ENCODE measurements at places on chromosomes 13 and 19.

DNA sequence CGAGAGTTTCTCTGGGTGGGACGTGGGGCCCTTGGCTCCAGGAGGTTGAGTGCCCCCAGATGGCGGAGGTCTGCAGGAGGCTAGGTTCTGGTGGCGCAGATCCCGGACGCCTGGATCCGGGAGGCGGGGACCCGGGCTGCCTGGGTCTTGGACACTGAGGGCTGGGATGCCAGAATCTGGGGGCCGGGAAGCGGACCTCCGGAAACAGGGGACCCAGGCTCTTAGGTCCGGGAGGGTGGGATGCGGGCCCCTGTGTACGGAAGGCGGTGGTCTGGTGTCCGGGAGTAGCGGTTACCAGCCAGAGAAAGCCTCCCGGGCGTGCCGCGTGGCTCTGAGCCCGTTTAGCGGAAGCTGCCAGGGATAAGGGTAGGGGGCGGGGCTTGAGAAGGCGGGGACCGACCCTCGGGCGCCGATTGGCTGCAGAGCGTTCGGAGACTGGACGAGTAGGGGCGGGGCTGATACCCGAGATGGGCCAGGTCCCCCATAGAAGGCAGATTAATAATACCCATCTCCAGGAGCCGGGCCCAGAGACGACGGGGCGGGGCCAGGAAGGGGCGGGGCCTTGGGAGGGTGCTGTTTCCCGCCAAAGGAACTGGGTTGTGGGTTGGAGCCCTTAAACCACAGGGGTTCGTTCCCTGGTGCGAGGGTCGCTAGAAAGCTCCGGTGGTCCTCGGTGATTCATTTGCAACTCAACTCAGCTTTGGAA is at the start of gene SLC1A5:
Gene SLC1A5, minus strand, starts transcription at position 333 of the 706 bp plus-strand sequence. CDS start 629 bp downstream, outside the sequence.
- peak; percentile 76 for DNase-seq

GRCh38 chr13:99083981-99084380 is 106.1 kb upstream of the DOCK9 start:
- no peak for DNase-seq

DNA sequence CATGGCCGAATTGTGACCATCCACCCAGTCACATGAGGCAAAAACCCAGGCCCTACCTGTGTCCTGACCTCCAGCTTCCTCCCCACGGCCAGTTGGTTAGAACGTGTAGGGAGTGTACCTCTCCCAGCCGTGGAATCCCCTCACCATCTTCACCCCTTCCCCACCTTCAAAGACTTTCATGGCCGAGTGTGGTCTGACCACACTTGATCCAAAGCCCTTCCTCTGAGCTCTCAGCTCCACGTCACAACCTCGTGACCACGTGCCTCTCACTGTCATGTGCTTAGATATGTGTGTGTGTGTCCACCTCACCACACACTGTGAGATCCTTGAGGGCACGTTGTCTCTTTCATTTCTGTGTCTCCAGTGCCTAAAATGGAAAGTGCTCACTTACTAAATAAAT is 48.6 kb upstream of the UBE2L5 start:
- no peak for DNase-seq

DNA sequence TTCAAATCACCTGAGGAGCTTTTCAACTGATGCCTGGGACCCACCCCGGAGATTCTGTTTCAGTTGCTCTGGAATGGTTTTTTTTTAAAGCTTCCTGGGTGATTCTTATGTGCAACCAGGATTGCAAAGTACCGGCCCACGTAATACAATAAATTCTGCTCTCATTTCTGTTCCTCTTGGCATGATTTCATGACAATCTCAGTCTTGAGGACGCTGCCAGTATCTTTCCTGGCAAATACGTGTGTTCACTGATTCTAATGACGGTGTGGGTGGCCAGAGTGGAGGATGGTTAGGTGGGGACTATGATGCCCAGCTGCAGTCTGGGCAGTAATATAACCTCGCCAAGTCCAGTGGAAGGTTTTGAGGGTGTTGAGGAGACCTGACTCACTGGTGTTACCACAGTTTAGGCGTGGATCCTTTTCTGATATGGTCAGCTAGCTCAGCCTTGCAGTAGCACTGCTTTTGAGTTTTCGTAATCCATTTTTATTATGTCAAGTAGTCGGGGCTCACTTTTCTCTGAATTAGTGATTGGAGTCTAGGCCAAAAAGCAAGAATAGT is 49.4 kb downstream of the FAM124A start:
- no peak for DNase-seq

GRCh38 chr13:72970956-72971355 is 87.8 kb upstream of the KLF5 start:
- DNase-seq, result no peak

DNA sequence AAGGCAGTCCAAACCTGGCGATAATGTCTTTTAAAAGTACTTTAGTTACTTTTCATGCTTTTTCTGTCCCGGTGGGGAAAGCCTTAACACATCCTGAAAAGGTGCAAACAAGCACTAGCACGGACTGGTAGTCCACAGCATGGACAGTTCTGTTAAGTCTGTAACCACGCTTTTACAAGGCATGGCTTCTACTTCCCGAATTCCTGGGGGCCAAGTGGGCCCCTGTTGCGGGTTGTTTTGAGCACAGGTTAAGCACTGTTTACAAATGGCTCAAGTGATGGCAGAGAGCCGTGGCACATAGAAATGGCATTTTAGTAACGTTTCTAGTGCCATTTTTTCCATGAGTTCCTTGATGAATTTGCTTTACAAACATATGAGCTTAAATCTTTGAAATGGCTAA is 37.6 kb downstream of the ZNF493 start:
- no peak for DNase-seq

- DNase-seq, result no peak
Measured at GRCh38 chr13:49830721-49831120, 38.2 kb upstream of the KPNA3 start.

DNA sequence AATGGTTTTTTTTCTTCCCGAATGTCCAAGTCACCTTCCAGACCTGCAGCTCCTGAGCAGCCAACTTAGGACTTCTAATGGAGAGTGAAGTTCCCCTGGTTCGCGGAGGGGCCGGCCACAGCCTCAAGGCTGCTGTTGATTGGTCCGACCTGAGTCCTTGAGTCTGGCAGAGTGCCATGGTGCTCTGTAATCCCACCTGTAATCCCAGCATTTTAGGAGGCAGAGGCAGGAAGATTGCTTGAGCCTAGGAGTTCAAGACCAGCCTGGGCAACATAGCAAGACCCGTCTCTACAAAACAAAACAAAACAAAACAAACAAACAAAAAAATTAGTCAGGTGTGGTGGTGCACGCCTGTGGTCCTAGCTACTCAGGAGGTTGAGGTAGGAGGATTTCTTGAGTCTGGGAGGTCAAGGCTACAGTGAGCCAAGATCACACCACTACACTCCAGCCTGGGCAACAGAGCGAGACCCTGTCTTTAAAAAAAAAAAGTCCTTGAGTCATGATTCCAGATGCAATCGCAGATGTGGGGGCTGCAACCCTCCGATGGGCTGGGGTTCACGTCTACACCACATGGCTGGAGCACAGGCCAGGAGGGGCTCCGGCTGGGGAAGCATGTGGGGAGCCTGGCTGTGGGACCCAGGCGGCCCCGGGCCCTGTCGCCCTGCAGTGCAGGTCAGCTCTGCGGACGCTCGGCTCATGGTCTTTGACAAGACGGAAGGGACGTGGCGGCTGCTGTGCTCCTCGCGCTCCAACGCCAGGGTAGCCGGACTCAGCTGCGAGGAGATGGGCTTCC is 17.7 kb downstream of the HPN start:
- no peak for DNase-seq

- no peak for DNase-seq
Measured at GRCh38 chr13:67258482-67258881, 28.3 kb upstream of the PCDH9 start.
